ENCODE measurements at places on chromosomes 13 and 19.

- no peak for DNase-seq
These were observed 43.4 kb downstream of the TPT1 start for GRCh38 chr13:45297456-45298205.

GRCh38 chr13:63435667-63436324 is 2020.1 kb upstream of the PCDH20 start:
- DNase-seq: no peak

- no peak for DNase-seq
These were observed 733.9 kb upstream of the ARGLU1 start for GRCh38 chr13:107301724-107302374.

DNA sequence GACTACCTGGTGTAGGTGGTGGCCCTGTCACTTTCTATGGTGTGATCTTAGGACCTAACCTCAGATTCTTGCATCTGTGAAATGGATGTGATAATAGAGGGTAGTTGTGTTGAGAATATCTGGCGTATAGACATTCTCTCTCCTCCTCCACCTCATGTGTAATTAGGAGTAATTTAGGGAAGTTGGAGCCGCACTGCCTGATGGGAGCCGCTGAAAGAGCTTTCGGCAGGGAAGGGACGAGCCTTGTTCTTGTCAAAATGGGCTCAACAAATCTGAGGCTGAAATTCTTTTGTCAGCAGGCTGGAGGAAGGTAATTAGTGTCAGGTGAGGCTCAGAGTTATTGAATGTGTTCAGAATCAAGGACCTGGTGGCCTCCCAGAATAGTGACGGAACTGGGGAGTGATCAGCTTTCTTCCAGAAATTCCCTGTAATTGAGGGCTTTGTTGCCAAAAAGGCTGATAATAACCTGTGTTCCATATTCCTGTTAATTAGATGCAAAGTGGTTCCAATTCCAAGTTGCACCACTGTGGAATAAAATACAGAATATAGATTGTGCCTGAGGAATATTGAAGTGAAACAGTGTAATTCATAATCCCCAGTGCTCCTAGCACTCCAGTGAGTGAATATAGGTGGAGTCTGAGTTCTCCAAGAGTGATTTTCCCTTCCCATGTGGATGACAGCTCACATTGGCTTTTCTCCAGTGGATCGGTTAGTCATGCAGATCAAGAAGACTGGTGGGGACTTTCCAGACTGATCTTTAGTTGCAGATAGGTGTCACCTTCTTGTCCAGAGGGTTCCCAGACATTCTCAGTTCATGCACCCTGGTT is 47.5 kb downstream of the SPATA13 start:
- DNase-seq: no peak

GRCh38 chr13:42969565-42970172 is 22.4 kb downstream of the EPSTI1 start:
- DNase-seq: peak; percentile 87

DNA sequence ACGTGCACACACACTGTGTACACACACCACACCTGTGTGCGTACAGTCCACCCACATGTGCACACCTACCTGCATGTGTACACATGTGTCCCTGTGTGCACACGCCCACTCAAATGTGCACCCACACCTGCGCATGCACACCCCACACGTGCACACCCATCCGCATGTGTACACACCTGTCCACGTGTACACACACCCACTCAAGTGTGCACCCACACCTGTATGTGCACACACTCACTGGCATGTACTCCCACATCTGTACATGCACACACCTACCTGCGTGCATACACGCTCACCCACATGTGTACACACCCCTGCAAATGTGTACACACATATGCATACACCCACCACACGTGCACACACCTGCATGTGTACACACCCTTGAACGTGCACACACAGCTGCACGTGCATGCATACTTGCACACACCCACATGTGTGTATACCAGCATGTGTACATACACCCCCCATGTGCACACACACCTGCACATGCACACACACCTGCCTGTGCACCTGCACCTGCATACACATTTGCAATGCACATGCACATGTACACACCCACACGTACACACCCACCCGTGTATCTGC is 10.6 kb downstream of the PKN1 start:
- DNase-seq: no peak

GRCh38 chr13:29861694-29862110 is 11.3 kb upstream of the UBL3 start:
- no peak for DNase-seq

- DNase-seq: no peak
These were observed 51.3 kb downstream of the ZNF536 start for GRCh38 chr19:30423481-30423880.

GRCh38 chr13:24741016-24741662 is 22.8 kb upstream of the RNF17 start:
- no peak for DNase-seq

DNA sequence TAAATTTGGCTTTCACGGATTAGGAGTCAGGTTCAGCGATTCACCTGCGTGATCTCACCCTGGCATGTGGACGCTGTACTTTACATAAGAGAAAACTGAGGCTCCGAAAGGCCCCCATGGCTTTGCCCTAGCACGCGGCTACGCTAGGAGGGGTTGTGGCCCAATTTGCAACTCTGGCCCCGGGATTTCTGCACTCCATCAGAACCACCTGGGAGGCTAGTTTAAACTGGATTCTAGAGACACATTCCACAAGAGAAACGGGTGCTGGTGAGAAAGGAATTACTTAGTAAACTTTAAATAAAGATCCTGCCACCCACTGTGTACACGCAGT is 6.2 kb downstream of the BCL3 start:
- DNase-seq: no peak

- DNase-seq: no peak
These were observed 165.1 kb downstream of the COG6 start for GRCh38 chr13:39820606-39821005.

- DNase-seq: no peak
These were observed 58.9 kb downstream of the RXFP2 start for GRCh38 chr13:31798189-31798588.

GRCh38 chr19:2371656-2372055 is 11.6 kb downstream of the TMPRSS9 start:
- no peak for DNase-seq

DNA sequence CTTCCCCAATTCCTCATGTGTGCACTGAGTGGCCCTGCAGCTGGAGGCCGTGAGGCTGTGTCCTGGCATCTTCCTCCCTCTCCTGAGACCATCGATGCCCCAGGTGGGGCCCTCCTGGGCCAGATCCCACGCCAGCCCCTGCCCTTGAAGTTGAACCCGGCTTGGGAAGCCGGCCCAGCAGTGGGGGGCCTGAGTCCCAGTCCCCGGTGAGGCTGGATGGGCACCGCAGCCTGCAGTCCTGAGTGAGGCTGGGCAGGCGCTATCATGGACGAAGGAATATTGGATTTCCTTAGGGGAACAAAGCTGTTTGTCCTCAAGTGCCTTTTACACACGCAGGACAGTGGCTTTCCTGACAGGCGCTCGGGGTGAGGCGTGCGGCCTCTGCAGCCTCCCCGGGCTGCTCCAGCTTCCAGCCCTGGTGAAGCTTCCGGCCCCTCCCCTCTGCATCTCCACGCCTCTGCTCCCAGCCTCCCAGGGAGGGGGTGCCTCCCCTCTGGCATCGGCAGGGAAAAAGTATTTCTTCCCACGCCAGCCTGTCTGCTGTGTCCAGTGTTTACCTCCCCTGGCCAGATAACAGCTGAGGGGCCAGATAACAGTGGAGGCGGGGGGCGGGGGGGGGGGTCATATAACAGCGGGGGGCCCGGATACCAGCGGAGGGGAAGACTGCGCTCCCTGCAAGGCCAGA is 159.5 kb downstream of the KDM4B start:
- no peak for DNase-seq

GRCh38 chr19:11434703-11435056 is 241 bp downstream of the ODAD3 start:
- DNase-seq: no peak

- no peak for DNase-seq
These were observed 15.6 kb upstream of the ZNF763 start for GRCh38 chr19:11949201-11949600.

GRCh38 chr19:14437578-14438140 is 4.6 kb downstream of the PKN1 start:
- DNase-seq: no peak

- DNase-seq: peak; percentile 36
These were observed 29.6 kb upstream of the RCBTB2 start for GRCh38 chr13:48562296-48563066.

GRCh38 chr13:59701261-59701660 is 462.5 kb downstream of the DIAPH3 start:
- no peak for DNase-seq

- no peak for DNase-seq
These were observed 1453.1 kb downstream of the UQCRFS1 start for GRCh38 chr19:27759896-27760295.

GRCh38 chr13:77637588-77637987 is 59.9 kb upstream of the SLAIN1 start:
- no peak for DNase-seq

- no peak for DNase-seq
These were observed 37.7 kb upstream of the ABCC4 start for GRCh38 chr13:95338905-95339304.

DNA sequence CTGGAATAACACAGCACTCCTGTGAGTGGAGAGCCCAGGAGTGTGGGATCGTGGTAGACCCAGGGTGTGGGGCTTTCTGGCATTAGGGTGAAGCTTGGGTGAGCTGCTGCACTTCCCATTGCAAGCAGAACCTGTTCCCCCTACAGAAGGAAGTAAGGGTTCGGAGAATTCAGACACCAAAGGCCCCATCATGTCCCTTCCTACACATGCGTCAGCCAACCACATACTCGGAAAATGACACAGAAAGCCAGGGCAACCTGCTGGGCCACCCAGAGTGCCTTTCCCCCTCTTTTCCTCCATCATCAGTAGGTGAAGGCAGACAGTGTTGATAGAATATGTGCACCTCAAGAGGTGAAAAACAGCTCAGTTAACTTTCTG is 42.9 kb downstream of the GGACT start:
- no peak for DNase-seq

DNA sequence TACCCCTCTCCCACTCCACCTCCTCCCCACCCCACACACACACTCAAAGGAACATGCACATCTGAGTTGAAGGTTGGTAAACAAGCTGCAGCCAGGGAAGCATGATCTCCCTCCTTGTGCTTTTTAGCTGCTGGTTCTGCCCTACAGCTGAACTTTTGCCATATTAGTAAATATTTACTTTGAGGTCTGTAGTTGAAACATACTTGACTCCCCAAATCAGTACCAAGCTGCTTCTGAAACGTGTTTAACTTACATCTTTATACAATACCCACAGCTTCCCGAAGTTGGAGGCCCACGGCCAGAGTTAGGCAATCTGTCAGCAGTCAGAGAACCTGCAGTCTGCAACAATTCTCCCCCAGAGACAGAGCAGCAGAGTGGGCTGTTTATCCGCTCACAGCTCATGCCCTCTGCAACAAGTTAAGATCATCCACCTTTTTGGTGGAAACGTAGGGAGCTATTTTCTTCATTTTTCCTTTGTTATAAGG is 1.5 kb upstream of the PCDH20 start:
- no peak for DNase-seq

DNA sequence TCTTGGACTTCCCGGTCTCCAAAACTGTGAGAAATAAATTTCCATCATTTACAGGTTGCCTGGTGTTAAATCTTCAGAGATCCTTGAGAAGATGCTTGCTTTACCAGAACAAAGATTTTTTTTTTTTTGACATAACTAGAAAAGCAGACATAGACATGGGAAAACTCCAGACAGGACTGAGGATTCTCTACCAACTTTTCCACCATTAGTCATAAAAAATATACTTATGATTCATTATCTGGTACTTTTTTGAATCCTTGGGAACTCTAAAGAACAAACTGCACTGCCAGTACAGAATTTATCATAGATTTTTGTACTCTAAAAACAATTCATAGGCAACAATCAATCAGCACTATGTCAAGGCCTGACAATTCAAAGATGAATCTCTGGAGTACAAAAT is 487.6 kb downstream of the EFNB2 start:
- no peak for DNase-seq

GRCh38 chr19:10747271-10747670 is 29.4 kb downstream of the DNM2 start:
- no peak for DNase-seq
